ENCODE measurements at places on chromosomes 1 and 21.

- no peak for DNase-seq
These were observed 59.3 kb upstream of the PTGFRN start for GRCh38 chr1:116850436-116850835.

GRCh38 chr1:109913360-109913879 is 2.8 kb downstream of the CSF1 start:
- no peak for DNase-seq

GRCh38 chr1:76759171-76759860 is 108.0 kb upstream of the ST6GALNAC5 start:
- no peak for DNase-seq

DNA sequence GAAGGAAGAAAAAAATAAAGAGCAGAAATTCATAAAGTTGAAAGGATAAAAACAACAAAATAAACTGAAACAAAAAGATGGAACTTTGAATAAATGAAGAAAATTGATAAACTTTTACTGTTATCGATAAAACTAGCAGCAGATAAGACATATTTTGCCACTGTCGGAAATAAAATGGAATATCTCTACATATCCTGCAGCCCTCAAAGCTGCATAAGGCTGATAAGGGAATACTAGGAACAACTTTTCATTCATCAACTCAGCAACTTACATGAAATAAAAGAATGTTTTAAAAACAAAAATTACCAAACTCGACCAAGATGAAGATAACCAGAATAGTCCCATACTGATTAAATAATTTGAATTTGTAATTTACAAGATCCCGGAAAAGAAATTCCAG is 48.0 kb upstream of the GRIK1 start:
- no peak for DNase-seq

GRCh38 chr1:165577707-165578106 is 33.9 kb downstream of the LRRC52 start:
- DNase-seq: no peak

All from fibroblast of villous mesenchyme (primary cell).